Thoracic aorta (tissue), 2 donors: ENCODE measurements at places on chromosomes 2 and 18.

DNA sequence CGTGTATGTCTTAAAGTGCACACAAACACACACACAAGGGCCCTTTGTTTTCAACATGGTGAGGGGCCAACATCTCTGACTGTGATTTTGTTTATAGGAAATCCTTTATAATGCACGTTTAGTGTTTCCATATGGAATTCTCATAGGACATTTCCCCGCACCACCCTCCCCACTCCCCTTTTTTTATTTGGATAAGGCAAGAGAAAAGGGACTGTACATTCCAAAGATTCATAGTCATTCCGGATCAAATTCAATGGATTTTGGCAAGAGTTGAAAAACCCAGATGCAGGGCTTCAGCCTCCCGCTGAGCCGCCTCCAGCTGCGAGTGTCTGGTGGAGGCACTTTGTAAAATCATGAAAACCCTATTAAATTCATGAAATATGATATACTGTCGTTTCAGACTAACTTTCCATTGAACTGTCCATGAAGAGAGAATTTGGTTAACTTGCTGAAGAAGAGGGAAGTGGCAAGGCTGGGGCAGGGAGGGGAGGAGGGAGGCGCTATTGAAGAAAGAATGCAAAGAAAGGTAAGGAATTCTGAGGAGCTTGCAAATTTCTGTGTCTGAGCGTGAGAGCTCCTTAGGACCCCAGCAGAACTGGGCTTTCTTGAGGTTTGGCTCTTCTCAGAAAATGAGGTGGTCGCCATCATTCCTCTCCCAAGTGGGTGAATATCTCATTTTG, 25.8 kb upstream of the SLC14A2 start:
- no peak for DNase-seq

- no peak for DNase-seq
Measured at GRCh38 chr18:48983793-48984437, 33.1 kb upstream of the SMAD7 start.

- no peak for DNase-seq
Measured at GRCh38 chr2:64323197-64323596, 130.8 kb upstream of the LGALSL start.

DNA sequence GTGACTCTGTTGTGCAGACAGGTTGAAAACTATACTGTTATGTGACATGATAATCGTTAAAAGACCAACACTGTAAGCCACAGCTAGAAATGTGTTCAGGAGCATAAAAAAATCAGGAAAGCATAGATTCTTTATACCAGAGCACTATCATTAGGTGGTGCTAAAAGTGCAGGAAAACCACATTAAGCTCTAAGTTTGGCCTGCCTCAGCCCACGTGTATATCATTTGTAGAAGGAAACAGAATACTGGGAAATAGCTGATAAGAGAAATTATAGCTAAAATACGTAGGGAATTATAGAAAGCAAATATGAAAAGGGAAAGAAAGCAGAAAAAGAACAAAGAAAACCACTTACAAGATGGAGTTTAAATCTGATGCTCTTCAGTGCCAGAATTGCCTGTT, 26.5 kb upstream of the C2orf74 start:
- DNase-seq: no peak

GRCh38 chr2:9156483-9156882, 50.1 kb upstream of the ASAP2 start:
- DNase-seq: no peak

- no peak for DNase-seq
Measured at GRCh38 chr2:120258196-120258595, 5.5 kb downstream of the RALB start.

DNA sequence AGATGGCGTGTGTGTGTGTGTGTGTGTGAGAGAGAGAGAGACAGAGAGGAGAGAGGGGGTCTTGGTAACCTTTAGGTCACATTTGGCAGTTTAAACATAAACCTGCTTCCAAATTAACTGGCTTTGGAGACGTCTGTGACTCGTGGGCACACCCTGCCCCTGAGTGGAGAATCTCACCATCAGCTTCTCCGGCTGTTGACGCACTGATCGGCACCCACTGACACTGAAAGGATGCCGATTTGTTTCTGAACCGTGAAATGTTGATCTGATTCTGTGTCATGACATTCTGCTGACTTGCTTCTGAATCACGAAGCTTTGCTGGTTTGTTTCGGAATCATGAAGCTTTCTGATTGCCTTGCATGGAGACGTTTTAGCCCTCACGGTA, 114.7 kb downstream of the RTP5 start:
- no peak for DNase-seq

- no peak for DNase-seq
Measured at GRCh38 chr2:18804536-18804935, 215.2 kb upstream of the NT5C1B start.

DNA sequence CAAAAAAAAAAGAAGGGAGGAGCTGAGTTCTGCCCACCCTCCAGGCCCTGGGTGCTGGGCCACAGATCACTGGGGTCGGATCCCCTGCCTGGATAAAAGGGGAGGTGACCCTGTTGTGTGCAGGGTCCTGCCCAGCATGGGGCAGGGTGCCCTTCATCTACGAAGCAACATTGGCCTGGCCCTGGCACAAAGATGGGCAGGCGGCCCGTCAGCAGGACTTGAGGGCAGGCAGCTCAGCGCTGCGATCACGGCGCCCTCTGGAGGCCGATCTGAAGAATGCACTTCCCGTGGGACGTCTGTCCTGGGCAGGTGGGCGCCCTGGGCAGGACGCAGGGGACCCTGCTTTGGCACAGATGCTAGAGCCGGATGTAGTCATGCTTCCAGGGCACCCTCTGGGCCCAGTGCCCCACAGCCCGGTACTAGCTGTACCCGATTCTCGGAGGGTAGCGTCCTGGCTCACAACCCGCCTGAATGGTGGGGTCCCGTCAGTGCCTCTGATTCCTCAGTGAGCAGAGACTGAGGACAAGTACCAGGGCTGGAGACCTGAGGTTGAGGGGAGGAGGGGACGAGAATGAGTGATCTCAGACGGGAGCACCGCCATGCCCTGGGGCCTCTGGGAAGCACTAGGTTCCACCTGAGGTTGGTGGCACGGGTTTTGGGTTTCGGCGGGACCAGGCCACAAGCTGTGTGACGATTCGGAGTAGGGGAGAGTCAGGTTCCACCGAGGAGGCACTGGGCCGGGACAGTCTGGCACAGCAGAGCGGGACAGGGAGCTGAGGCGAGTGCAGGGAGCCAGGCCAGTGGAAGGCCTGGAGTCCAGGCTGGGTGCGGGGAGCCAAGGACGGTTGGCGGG, 18.0 kb downstream of the ARID5A start:
- no peak for DNase-seq

DNA sequence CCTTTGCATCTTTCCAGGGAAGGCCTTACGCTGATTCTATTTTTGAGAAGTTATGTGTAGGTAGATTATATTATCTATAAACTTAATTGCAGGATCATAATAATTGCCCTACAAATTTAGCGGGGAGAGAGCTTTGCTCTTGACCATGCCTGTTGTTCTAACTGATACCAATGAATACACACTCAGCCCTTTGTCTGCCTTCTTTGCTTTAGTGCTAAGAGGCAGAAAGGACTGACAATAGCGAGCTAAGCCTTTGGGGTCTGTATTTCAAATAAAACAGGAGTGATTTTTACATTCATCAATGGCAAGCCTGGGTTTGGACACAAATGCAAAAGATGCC, 115.3 kb upstream of the STON1 start:
- no peak for DNase-seq

- DNase-seq: no peak
Measured at GRCh38 chr18:79971986-79972385, 7.5 kb downstream of the HSBP1L1 start.
